Fibroblast of upper back skin (primary cell): ENCODE measurements at places on chromosomes 6 and 20.

DNA sequence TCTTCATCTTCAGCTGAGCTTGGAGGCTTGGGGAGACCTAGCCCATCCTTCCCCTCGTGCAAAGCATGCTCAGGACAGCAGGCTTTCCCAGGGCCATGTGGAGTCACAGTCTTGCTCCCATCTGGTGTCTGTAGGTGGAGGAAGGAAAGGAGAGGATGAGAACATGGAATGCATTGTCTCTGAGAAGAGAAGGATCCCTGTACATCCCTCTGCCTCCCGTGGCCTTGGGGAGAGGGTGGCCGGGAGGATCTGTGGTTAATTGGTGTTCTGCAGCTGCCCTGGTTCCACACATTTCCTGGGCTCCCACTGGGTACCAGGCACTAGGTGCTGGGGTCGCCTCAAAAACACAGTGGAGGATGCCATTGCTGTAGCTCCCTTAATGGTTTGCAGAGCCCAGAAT lies 134.5 kb downstream of the PHACTR3 start:
- DNase-seq, result no peak

- no peak for DNase-seq
Observed at GRCh38 chr6:149136913-149137286, 180.6 kb upstream of the TAB2 start.

- DNase-seq, result no peak
Observed at GRCh38 chr6:42498473-42499128, 46.9 kb upstream of the TRERF1 start.

- DNase-seq, result no peak
Observed at GRCh38 chr6:29955783-29956182, 13.5 kb downstream of the HLA-A start.

DNA sequence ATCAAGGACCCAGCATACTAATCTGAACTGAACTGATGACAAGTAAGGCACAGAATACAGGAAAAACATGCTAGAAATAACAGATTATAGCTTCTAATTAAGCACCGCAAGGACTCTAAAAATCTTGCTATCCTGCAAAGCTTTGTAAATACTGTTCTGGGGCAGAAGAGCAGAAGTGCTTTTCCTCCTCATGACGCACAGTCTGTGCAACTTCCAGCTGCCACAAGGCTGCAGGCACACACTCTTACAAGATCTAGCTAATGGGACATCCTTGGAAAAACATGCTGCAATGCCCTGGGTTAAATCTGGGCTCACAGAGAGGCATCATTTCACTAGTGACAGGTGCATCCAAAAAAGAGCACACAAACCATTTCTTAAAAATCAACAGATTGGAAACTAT lies 188.6 kb downstream of the GJA10 start:
- no peak for DNase-seq

DNA sequence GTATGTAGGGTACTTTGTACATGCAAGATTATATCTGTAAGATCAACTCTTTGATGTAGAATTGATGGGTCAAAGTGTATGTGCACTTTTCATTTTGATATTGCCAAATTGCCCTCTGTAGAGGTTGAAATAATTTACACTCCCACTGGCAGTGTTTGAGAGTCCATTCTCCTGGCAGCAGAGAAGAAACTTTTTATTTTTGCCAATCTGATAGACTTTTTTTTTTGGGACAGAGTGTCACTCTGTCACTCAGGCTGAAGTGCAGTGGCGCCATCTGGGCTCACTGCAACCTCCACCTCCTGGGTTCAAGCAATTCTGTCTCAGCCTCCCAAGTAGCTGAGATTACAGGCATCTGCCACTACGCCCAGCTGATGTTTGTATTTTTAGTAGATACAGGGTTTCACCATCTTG lies 199.2 kb downstream of the ZFAND3 start:
- no peak for DNase-seq

DNA sequence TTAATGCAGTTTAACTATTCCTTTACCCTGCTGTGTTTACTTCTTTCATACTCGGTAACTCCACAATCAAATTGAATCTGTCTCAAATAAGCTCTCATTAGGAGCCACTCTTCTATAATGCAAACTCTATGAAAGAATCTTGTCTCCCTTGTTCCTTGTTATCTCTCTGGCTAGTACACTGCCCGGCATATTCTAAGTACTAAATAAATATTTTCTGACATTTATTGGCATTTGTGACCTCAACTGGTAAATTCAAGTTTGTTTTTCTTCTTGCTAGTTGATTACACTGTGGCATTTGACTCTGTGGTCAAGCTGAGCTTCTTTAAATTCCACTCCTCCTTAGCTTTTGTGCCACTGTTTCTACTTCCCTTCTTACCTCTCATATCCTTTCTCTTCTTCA lies 237.6 kb upstream of the KHDRBS2 start:
- no peak for DNase-seq

GRCh38 chr6:28900577-28901256 lies 23.1 kb downstream of the TRIM27 start:
- DNase-seq, result no peak

- DNase-seq, result no peak
Observed at GRCh38 chr6:140437619-140438345, 1063.3 kb upstream of the CITED2 start.

DNA sequence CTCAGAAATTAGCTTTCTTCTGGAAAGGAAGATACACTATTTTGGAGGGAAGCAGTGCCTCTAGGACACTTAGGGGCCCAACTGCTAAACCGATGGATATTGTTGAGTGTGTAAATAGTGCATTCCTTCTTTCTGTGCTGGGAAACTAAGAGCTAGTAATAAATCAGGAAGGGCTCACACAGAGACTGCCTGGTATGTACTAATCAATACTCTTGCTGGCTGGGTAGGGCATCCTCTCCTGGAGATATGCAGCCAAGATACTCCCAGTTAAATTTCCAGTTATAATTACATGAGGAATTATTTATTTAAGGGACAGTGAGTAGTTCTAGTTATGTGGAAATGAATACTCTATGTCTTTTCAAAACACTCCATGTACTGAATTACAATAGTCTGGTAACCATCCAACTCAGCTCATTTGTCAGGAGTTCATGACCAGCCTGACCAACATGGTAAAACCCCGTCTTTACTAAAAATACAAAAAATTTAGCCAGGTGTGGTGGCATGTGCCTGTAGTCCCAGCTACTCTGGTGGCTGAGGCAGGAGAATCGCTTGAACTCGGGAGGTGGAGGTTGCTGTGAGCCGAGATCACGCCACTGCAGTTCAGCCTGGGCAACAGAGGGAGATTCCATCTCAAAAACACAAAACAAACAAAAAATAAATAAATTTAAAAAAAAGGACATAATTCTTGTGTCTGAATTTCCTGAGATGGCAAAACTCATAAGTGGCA lies 100.0 kb downstream of the OR2B2 start:
- DNase-seq, result no peak

- no peak for DNase-seq
Observed at GRCh38 chr20:17391127-17391771, 139.9 kb downstream of the BFSP1 start.

GRCh38 chr6:82951935-82952334 lies 113.7 kb downstream of the UBE3D start:
- no peak for DNase-seq

GRCh38 chr6:47679322-47679906 lies 19.0 kb upstream of the ADGRF4 start:
- no peak for DNase-seq

- no peak for DNase-seq
Observed at GRCh38 chr20:43534791-43535350, 24.0 kb upstream of the SGK2 start.

GRCh38 chr20:15287329-15287728 lies 949.9 kb upstream of the FLRT3 start:
- DNase-seq, result no peak

- no peak for DNase-seq
Observed at GRCh38 chr6:5516036-5516435, 254.7 kb downstream of the FARS2 start.

DNA sequence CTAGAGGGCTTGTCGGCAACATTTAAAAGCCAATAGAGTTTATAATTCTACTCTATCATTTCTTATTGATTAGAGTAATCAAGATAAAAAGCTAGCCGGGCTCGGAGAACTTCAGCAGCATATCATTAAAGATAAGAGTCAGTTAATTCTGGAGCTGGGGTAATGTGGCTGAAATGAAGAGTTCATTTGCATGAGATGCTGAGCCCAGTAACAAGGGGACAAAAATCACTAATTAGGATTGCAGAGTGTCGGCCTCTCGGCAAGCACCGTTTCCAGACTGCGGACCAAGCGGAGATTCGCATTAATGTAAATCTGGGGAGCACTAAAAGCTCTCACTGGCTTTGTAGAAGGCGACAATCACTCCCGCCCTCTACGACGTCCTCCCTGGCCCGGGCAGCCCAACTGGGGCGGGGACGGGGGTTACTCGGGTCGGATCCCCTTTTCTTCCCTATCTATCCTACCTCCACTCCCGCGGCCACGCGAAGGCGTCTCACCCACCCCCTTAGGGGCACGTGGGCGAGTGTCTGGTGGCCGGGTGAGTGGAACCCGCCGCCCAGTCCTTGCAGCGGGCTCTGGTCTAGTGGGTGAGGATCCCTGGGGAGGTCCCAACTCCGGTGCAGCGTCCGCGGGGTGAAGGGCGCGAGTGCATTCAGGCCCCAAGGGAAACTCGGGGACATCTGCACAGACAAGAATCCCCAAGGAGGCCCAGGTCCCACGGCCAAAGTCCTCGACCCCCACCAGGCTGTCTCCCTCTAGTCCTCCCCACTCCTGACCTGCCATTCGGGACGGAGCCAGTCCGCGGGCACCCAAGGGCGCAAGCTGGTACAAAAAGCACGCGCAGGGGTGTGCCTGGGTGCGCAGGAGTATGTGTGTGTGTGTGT lies 42.2 kb upstream of the OSTM1 start:
- DNase-seq, result no peak

DNA sequence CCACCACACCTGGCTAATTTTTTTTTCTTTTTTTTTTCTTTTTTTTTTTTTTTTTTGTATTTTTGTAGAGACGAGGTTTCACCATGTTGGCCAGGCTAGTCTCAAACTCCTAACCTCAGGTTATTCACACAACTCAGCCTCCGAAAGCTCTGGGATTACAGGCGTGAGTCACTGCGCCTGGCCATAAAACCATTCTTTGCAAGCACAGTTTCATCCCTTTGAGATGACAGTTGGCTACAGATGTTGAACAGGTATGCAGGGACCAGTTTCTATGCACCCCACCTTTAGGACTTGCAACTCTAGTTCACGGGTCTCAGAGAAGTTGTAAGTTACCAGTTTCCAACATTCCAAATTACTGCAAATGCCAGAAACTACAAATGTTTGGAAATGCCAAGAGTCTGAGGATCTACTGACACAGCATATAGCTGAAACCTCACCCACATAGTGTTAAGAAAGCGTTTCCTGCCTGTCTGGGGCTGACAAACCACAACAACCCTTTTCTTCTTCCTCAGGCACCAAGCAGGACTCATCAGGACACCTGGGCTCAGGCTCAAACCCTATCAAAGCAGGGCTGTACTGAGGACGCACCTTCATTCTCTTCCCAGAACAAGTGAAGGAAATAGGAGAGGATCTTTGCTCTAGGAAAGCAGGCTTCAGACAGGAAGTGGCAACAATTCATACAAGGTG lies 22.9 kb downstream of the ARHGAP18 start:
- peak; percentile 45 for DNase-seq

GRCh38 chr6:52352239-52353018 lies 9.5 kb upstream of the PAQR8 start:
- peak; percentile 97 for DNase-seq

GRCh38 chr6:1912731-1913130 lies 303.0 kb downstream of the FOXC1 start:
- DNase-seq, result no peak

GRCh38 chr6:16727996-16728395 lies 33.3 kb downstream of the ATXN1 start:
- no peak for DNase-seq

DNA sequence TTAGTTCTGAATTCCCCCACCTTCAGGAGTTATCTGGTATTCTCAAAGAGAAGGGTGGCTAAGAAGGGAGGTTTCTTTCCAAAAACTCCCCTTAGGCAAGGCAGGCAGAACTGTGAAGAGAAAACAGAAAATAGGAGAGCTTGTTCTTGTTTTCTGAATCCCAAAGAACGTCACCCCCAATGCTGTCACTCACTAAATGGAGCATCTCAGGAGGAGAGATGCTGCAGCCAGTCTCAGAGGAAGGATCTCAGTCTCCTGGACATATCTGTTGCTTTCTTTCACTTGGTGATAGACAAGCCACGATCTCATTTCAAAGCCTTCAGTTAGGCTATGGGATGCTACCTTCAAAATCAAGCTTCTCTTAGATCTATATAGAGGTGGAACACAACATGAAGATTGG lies 16.1 kb upstream of the MYB start:
- DNase-seq, result no peak

DNA sequence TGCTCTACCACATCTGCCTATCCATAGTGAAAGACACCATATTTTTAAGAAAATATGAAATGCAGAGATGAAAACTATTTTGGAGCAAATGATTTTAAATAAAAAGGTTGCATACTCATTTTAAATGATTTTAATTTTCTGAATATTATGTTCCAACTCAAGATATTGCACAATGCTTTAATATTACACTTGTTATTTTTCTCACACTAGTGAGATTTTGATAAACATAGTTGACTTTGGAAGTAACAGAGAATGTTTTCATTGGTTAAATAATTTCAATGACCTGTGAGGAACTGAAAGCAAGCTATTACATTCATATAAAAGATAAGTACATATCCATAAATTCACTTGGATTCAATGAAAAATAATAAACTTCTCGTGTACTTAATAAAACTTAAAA lies 7.2 kb upstream of the TMEM30A start:
- DNase-seq, result no peak

DNA sequence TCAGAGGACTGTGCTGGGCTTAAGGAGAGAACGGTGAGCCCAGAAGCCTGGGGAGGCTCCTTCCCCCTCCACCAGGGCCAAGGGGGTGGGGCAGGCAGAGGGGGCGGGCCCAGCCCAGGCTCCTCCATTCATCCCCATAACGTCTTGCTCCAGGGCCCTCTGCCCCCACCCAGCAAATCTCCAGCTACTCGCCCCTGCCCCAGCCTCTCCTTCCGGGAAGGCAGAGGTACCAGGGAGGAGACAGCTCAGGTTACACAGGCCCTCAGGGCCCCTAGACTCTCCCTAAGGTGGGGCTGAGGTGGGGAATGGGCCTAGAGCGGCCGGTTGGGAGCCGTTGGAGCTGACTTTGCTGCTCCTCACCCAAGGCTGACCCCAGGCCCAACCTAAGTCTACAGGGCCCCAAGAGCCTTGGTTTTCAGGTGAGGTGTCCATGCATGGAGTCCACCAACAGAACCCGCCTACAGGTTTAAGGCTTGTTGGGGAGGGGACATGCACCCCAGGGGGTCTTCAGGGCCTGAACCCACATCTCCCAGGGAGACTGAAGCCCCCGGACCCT lies 1.2 kb downstream of the LAMA5 start:
- DNase-seq, result no peak
